Vagina (tissue), 2 donors: ENCODE measurements at places on chromosomes 11 and 22. TPM values are rescaled to one million over a fixed set of nuclear protein-coding genes. Genes with fewer than 3 reads are reported as not detected.
A peak's percentile ranks its signal among the peaks of the same experiment; 100 is the strongest.

- peaks cover 17% of the 10 kb centered on the region for H3K36me3 ChIP-seq
- no peaks in the 10 kb centered on the region for H3K27me3 ChIP-seq
- H3K27ac ChIP-seq, result no peak overlapping the region
- peaks cover 39% of the 10 kb centered on the region for H3K4me1 ChIP-seq
- no peak for DNase-seq
- no peak overlapping the region for H3K4me3 ChIP-seq
Observed at GRCh38 chr11:2982214-2982613, 9.9 kb downstream of the NAP1L4 start.

The HBG2 gene
- not detected for total RNA-seq

The ZDHHC24 gene
- 16.5 TPM for total RNA-seq

The KLHDC7B gene
- 0.49 TPM for total RNA-seq

The GNAZ gene
- total RNA-seq, result 11.3 TPM

GRCh38 chr22:45905326-45905923 lies 71.5 kb downstream of the WNT7B start:
- no peak overlapping the region for H3K4me3 ChIP-seq
- no peak for DNase-seq
- H3K36me3 ChIP-seq, result no peaks in the 10 kb centered on the region
- no peaks in the 10 kb centered on the region for H3K27me3 ChIP-seq

GRCh38 chr11:117189191-117189940 lies 9.8 kb upstream of the TAGLN start:
- no peak overlapping the region for H3K27ac ChIP-seq
- no peak overlapping the region for H3K4me3 ChIP-seq
- H3K27me3 ChIP-seq, result no peaks in the 10 kb centered on the region
- peaks cover 56% of the 10 kb centered on the region for H3K36me3 ChIP-seq

- H3K4me3 ChIP-seq, result no peak overlapping the region
- no peaks in the 10 kb centered on the region for H3K27me3 ChIP-seq
- no peak for DNase-seq
- H3K4me1 ChIP-seq, result peaks cover 26% of the 10 kb centered on the region
- H3K27ac ChIP-seq, result no peak overlapping the region
Observed at GRCh38 chr11:11246166-11246565, 106.9 kb downstream of the CSNK2A3 start.

- no peak overlapping the region for H3K27ac ChIP-seq
- no peak overlapping the region for H3K4me3 ChIP-seq
- H3K36me3 ChIP-seq, result no peaks in the 10 kb centered on the region
- no peak for DNase-seq
- H3K4me1 ChIP-seq, result peaks cover 10% of the 10 kb centered on the region
- no peaks in the 10 kb centered on the region for H3K27me3 ChIP-seq
Observed at GRCh38 chr11:11665407-11665806, 43.6 kb upstream of the GALNT18 start.

GRCh38 chr22:46451741-46452140 lies 85.7 kb downstream of the CELSR1 start:
- no peaks in the 10 kb centered on the region for H3K36me3 ChIP-seq
- H3K4me1 ChIP-seq, result peaks cover 16% of the 10 kb centered on the region
- no peak overlapping the region for H3K27ac ChIP-seq
- H3K27me3 ChIP-seq, result no peaks in the 10 kb centered on the region
- no peak overlapping the region for H3K4me3 ChIP-seq

DNA sequence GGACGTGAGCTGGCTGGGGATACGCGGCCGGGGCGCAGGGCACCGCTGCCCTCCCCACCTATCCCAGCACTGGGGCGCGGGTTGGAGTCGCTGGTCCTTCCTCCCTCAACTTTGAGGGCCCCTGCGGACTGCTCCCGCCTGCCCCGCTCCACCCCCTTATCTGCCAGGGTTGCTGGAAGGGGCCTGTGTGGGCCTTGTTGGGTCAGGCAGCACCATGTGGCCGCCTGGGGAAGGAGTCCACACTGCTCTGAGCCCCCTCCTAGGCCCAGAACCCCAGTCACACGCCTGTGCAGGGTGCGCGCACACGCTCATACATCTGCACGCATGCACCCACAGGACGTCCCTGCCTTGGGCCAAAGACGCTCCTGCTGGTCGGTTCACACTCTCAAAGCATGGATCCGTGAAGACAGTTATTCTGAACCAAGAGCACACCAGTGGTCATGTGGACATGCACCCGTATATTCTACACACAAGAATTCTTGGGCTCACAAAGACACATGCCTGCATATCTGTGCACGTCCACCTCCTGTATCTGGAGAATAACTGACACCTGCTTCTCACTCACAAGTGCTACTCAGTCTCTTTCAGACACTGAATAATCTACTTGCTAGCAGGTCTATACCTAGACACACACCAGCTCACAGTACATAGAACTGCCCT lies 710 bp downstream of the TUB start:
- peak overlapping the region; percentile 84 for H3K27ac ChIP-seq
- no peak for DNase-seq
- no peaks in the 10 kb centered on the region for H3K27me3 ChIP-seq
- no peaks in the 10 kb centered on the region for H3K36me3 ChIP-seq
- H3K4me1 ChIP-seq, result peaks cover 45% of the 10 kb centered on the region

The ARHGAP42 gene
- total RNA-seq, result 5.9 TPM

DNA sequence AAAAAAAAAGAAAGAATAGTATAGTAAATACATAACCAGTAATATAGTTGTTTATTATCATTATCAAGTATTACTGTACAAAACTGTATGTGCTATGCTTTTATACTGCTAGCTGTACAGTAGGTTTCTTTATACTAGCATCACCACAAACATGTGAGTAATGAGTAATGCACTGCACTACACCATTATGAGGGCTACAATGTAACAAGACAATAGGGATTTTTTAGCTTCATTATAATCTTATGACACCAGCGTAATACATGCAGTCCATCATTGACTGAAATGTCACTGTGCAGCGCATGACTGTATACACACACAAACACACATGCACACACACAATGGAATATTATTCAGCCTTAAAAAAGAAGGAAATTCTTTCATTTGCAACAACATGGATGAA lies 111.5 kb upstream of the ZBED5 start:
- no peak overlapping the region for H3K27ac ChIP-seq
- no peak for DNase-seq
- H3K4me1 ChIP-seq, result no peaks in the 10 kb centered on the region
- H3K36me3 ChIP-seq, result no peaks in the 10 kb centered on the region

GRCh38 chr22:45717789-45718188 lies 46.2 kb downstream of the ATXN10 start:
- H3K27me3 ChIP-seq, result no peaks in the 10 kb centered on the region
- H3K36me3 ChIP-seq, result peaks cover 35% of the 10 kb centered on the region
- peaks cover 5% of the 10 kb centered on the region for H3K4me1 ChIP-seq
- no peak overlapping the region for H3K4me3 ChIP-seq

- no peak overlapping the region for H3K4me3 ChIP-seq
- no peaks in the 10 kb centered on the region for H3K4me1 ChIP-seq
- H3K27ac ChIP-seq, result no peak overlapping the region
- no peaks in the 10 kb centered on the region for H3K27me3 ChIP-seq
- H3K36me3 ChIP-seq, result no peaks in the 10 kb centered on the region
- no peak for DNase-seq
Observed at GRCh38 chr22:17808693-17809403, 34.6 kb upstream of the BID start.

- no peaks in the 10 kb centered on the region for H3K27me3 ChIP-seq
- H3K4me3 ChIP-seq, result no peak overlapping the region
- DNase-seq, result no peak
- H3K27ac ChIP-seq, result no peak overlapping the region
Observed at GRCh38 chr11:109870297-109870696, 222.9 kb upstream of the ZC3H12C start.

DNA sequence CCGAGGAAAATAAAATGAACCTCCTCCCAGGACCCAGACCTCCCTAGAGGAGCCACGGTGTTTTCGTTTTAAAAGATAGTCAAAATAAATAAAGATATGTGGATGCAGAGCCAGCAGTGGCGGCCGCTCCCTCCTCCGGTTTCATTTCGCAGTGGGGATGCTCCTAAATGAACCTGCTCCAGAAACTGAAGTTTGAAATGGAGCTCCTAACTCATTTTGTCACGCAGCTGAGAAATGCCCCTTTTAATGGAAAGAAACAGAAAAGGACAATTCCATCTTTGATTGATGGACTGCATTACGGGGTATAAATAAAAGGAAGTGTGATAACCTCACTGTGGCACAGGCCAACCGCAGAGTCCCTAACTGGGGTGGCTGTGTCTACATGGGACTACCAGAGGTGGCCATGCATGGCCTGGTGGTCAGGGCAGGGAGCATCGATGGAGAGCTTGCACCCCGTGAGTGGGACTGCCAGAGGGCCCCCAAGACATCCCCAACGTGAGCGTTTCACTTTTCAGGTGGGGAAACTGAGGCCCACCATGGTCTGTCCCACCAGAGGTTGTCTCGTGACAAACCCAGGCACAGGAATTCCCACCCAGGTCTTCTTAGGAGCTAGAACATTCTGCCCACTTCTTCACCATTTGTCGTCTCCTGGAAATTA lies 426.6 kb downstream of the BRD1 start:
- no peak overlapping the region for H3K27ac ChIP-seq
- DNase-seq, result peak; percentile 70
- H3K4me1 ChIP-seq, result no peaks in the 10 kb centered on the region
- H3K4me3 ChIP-seq, result no peak overlapping the region

DNA sequence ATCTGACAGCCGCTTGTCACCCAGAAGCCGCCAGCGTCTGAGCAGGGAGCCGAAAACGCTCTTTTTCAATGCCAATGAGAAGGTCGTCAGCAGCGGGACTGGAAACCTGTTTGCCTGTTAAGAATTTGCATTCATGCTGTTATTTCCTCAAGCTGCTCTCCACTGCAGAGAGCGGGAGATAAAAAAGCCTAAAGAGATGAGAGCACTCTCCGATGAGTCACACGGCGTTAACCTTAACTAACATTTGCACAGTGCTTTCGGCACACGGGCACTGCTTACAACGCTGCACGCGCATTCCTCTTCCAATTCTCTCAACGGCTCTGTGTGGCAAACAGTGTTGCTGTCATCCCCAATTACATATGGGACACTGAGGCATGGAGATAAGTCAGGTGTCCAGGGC lies 40.0 kb upstream of the RTL6 start:
- no peaks in the 10 kb centered on the region for H3K36me3 ChIP-seq
- no peak overlapping the region for H3K4me3 ChIP-seq
- H3K27me3 ChIP-seq, result no peaks in the 10 kb centered on the region

- no peak overlapping the region for H3K4me3 ChIP-seq
- no peak overlapping the region for H3K27ac ChIP-seq
- no peaks in the 10 kb centered on the region for H3K4me1 ChIP-seq
Observed at GRCh38 chr11:134343646-134344045, 11.9 kb downstream of the GLB1L2 start.

GRCh38 chr11:74460065-74460464 lies 7.3 kb downstream of the KCNE3 start:
- H3K27ac ChIP-seq, result peak overlapping the region; percentile 62
- H3K4me1 ChIP-seq, result peaks cover 23% of the 10 kb centered on the region
- H3K4me3 ChIP-seq, result no peak overlapping the region
- no peak for DNase-seq
- peaks cover 6% of the 10 kb centered on the region for H3K36me3 ChIP-seq
- H3K27me3 ChIP-seq, result no peaks in the 10 kb centered on the region

The RAG1 gene
- 0.25 TPM for total RNA-seq

DNA sequence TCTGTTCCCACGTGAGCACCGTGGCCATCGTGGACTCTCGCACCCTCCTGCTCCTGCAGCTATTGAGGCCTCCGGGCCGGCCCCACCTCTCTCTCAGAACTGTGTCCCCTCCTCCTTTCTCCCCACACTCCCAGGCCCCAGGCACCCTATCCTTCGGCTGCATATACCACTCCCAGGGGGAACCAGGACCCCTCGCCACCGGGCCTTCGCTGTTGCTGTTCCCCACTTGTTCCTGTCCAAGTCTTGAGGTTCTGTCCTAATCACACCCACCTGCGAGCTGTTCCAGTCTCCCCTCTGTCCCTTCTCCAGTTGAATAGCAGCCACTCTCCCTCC lies 43.0 kb upstream of the CDON start:
- no peaks in the 10 kb centered on the region for H3K36me3 ChIP-seq
- DNase-seq, result no peak
- H3K27me3 ChIP-seq, result no peaks in the 10 kb centered on the region
- no peak overlapping the region for H3K4me3 ChIP-seq

GRCh38 chr11:34105957-34106504 lies 602 bp downstream of the NAT10 start:
- peak overlapping the region; percentile 83 for H3K27ac ChIP-seq
- peak overlapping the region; percentile 68 for H3K4me3 ChIP-seq
- no peak for DNase-seq
- H3K36me3 ChIP-seq, result peaks cover 25% of the 10 kb centered on the region
- peaks cover 21% of the 10 kb centered on the region for H3K4me1 ChIP-seq
- no peaks in the 10 kb centered on the region for H3K27me3 ChIP-seq

GRCh38 chr11:67372993-67373647 lies at the start of gene CLCF1:
TSS of gene CLCF1 (minus strand) at chr11:67373598. CDS start at chr11:67373539, 59 bp downstream.
- no peak for DNase-seq
- H3K4me3 ChIP-seq, result peak within 1 kb of the TSS; percentile 81
- H3K4me1 ChIP-seq, result peaks cover 69% of the 10 kb centered on the region
- no peaks in the 10 kb centered on the region for H3K27me3 ChIP-seq
- no peaks in the 10 kb centered on the region for H3K36me3 ChIP-seq
- peak within 1 kb of the TSS; percentile 98 for H3K27ac ChIP-seq

- H3K4me1 ChIP-seq, result no peaks in the 10 kb centered on the region
- H3K27ac ChIP-seq, result no peak overlapping the region
- H3K36me3 ChIP-seq, result no peaks in the 10 kb centered on the region
- H3K27me3 ChIP-seq, result no peaks in the 10 kb centered on the region
- H3K4me3 ChIP-seq, result no peak overlapping the region
Observed at GRCh38 chr22:36725366-36726006, 21.9 kb upstream of the CACNG2 start.

The SEPTIN5 gene
- total RNA-seq, result 67.3 TPM

DNA sequence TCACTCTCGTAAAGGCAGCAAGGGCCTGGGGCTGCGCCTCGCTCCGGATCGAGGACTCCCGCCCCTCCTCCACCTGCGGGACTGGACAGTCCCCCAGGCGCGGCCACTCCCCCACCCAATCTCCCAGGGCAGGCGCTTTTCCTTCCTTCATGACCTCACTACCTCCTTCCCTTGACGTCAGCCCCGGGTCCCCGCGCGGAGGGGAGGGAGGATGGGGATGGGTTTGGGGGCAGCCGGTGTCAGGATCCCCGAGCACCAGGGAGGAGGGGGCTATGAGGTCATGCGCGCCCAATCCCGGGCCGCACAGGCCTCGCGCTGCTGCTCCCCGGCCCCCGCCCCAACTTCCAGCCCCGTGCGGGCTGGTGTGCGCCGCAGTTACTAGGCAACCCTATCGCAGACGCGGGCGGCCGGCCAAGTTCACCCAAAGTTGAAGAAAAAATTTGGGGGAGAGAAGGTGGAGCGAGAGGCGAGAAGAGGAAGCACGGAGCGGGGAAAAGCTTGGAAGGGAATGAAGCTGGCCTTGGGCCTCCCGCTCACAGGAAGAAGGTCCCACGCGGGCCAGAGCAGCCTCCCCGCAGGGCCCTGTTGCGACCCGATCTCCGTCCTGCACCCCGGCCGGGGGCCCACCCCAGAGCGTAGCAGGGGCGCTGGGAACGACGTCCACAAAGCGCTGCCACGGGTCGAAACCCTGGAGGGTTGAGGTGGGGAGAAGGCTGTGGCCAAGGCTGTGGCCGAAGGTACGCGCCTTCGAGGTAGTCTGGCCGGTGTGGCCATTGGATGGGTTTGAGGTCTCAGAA lies 8.3 kb downstream of the WT1 start:
- no peaks in the 10 kb centered on the region for H3K36me3 ChIP-seq
- peak overlapping the region; percentile 13 for H3K27ac ChIP-seq
- H3K4me3 ChIP-seq, result no peak overlapping the region
- no peak for DNase-seq
